ENCODE measurements at places on chromosomes 12 and 14.

GRCh38 chr12:15146585-15146984 is 74.6 kb downstream of the RERG start:
- no peak for DNase-seq

- DNase-seq, result peak; percentile 50
These were observed at the start of gene C1S for GRCh38 chr12:7060353-7060954. TSS of gene C1S (plus strand) at chr12:7060718. CDS start at chr12:7061913, 1,195 bp downstream.

DNA sequence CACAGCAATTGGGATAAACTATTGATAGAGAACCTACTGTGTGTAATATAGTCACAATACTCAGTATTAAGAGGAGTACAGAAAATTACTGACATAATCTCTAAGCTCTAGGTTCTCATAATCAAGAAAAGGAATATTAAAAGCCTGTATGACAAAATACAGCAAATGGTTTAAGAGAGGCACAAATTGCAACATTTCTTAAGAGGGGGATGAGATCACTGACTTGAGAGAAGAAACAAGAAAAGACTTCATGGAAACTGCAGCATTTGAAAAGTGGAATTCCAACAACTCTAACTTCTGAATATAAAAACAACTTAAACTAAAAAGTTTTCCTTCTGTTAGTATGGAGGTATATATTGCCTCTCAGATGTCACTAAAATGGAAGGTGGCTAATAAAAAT is 89.7 kb downstream of the NUMB start:
- DNase-seq, result no peak

- DNase-seq, result no peak
These were observed 91.9 kb downstream of the FRMD6 start for GRCh38 chr14:51743588-51744000.

GRCh38 chr12:86748894-86749293 is 492.7 kb upstream of the MGAT4C start:
- no peak for DNase-seq

GRCh38 chr12:123253641-123254459 is 17.8 kb downstream of the CDK2AP1 start:
- no peak for DNase-seq

- no peak for DNase-seq
These were observed 63.9 kb downstream of the ARL6IP4 start for GRCh38 chr12:123044351-123044750.

DNA sequence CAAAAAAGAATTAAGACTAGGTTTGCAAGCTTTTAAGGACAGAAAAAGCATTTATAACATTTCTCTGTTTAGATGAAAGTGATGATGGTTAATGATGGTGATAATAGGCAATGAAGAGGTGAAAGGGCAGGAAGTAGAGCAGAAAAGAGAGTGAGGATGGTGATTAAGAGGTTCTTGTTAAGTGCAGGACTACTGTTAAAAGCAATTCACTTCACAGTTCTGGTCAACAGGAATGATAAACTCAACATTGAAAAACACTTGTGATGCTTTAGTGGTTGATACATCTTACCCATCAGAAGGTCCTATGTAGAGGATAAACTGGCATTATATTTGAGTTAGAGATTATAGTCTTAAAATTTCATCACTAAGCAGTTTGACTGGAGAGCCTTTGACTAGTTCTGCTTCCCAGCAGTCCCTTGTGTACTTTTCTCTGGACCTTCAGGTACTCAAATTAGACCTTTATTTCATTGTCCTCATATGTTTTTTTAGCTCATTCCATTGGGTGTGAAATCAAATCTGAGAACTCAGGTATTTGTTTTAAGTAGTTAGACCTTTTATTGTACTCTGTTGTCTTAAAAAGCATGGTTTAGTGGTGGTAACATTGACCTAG is 10.9 kb downstream of the RAP1B start:
- DNase-seq, result no peak

GRCh38 chr12:52578469-52578868 is 4.8 kb upstream of the KRT74 start:
- DNase-seq, result no peak

DNA sequence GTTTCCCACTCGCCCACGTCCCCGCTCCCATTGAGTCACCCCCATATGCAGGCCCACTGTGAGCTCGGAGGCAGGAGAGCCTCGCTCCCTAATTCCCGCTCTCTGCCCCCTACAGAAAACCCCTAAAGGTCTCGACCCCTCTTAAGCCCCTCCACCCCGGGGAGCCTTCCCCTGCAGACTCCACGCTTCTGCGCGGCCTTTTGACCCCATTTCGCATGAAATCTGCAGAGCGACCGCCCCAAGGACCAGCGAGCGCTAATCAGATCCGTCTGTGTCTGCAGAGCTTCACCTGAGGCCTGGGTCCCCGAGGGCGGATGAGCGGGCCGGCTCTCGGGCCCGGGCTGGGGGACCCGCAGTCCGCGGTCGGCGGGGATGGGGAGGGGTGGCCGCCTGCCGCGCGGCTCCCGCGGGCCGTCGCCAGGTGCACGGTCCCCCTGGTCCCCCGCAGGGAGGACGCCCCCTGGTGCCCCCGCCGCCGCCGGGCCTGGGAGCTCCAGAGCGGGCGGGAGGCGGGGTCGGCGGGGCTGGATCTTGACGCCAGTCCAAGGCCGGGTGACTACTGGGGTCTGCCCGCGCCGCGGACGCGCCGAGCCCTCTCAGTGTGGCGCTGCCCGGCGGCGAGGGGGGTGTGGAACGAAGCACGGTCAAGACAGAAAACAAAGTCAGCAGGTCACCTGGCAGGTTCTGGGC is 10.1 kb downstream of the BMP4 start:
- DNase-seq, result peak; percentile 62

GRCh38 chr14:104317492-104317805 is 179.1 kb downstream of the KIF26A start:
- no peak for DNase-seq

DNA sequence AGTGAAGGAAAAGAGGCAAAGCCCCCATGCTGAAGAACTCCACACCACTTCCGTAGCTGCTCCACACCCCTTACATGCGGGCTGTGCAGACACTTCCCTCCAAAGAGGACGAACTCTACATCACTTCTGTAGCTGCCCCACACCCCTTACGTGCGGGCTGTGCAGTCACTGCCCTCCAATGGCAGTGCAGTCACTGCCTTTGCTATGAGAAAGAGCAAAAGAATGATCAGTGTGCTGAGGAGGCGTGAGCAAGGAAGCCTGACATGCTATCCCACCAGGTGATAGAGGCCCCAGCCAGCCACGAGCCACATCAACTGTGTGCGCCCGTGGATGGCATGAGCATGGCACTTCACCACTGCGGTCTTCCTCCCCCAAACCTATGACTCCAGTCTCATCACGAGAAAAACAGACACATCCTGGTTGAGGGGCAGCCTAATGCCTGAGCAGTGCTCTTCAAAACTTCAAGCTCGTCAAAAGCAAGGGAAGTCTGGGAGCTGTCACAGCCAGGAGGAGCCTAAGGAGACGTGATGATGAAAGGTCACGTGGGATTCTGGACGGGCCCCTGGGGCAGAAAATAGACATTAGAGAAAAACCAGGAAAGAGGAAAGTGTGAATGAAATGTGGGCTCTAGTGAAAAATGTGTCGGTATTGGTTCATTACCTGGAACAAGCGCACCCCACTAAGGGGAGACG is 60.8 kb upstream of the C14orf180 start:
- DNase-seq, result no peak

Data from HuH-7.5 (cell line).